Ecto neural progenitor cell (in vitro differentiated cells): ENCODE measurements at places on chromosomes 13 and 19.

DNA sequence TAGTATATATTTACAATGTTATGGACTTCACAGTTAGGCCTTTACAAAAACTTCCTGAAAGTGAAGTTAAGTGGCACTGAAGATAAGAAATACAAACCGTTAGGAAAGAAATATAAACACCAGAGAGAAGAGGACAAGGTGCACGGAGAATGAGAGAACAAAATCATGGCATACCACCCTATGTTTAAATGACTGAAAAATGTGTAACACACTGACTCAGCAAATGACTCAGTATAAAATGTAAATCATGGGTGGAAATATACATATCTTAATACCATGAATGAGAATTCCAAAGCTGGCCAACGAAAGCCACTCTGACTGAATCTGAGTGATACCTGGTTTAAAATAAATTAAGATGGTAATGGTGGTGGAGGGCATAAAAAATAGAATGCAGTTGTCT is 260.8 kb downstream of the DNAJC15 start:
- no peak for DNase-seq

DNA sequence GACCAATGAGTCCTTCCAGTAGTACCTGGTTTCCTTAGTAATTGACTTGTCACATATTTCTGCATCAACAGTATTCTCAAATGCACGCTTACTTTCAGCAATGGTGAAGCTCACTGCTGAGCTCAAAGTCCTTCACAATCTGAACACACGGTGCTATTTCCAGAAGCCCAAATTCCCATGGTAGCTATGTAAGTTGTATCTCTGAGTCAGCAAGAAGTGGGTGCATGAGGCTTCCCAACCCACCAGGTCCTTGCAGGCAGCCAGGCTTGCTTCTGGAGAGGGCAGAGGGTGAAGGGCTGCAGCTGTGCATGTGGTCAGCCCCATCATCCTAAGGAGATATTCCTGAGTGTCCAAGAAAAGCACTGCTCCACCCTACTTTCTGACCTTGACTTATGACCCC is 25.7 kb downstream of the COL4A2 start:
- DNase-seq: no peak

- DNase-seq: no peak
These were observed 536.5 kb downstream of the PCDH9 start for GRCh38 chr13:66693656-66694055.

DNA sequence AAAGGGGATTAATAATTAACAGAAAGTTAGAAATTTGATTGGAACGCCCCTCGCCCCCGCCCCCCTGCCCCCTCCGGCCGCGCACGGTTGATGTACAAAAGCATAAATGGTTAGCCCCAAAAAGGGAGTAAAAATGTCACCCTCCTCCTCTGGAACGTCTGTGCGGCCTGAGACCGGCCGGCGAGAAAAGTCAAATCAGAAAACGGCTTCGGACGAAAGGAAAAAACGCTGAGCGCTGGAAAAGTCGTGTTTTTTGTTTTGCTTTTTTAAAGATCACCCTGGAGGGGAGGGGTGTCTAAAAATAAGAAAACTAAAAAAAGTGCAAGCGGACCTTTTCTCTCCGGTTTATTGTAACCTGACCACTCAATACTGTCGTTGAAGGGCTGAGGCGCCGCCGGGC is 13.2 kb downstream of the MEX3D start:
- DNase-seq: no peak

GRCh38 chr13:31213651-31214289 is 14.0 kb downstream of the B3GLCT start:
- no peak for DNase-seq

DNA sequence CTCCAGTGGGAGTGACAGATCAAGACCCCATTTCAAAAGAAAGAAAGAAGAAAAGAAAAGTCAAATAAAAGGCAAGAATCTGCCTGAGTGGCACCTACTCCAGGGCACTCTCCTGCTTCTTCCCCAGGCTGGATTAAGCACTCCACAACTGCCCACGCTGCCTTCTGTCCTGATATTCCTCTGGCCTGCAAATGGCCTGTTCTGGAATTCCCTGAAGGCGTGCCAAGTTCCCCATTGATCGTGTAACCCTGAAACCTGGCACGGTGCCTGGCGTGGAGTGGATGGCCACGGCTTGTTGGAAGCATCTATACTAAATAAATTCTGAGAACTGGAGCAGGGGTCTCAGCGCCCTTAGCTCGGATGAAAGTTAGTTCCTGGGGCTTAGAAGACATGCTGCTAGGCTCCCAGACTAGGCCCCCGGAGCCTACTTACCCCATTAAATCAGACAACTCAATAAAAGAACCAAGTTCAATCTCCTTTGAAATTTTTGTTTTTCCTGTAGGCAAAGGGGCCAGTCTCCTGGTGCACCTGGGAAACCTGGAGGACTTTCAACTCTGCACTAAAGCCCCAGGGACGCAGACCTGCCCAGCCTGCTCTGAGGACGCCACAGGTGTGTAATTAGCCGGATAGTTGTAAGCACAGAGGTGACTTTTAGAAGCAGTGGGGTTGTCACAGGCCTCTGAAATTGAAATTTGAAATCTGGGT is 21.9 kb downstream of the ANKRD27 start:
- no peak for DNase-seq

GRCh38 chr13:45943965-45944364 is 92.4 kb upstream of the SIAH3 start:
- no peak for DNase-seq

DNA sequence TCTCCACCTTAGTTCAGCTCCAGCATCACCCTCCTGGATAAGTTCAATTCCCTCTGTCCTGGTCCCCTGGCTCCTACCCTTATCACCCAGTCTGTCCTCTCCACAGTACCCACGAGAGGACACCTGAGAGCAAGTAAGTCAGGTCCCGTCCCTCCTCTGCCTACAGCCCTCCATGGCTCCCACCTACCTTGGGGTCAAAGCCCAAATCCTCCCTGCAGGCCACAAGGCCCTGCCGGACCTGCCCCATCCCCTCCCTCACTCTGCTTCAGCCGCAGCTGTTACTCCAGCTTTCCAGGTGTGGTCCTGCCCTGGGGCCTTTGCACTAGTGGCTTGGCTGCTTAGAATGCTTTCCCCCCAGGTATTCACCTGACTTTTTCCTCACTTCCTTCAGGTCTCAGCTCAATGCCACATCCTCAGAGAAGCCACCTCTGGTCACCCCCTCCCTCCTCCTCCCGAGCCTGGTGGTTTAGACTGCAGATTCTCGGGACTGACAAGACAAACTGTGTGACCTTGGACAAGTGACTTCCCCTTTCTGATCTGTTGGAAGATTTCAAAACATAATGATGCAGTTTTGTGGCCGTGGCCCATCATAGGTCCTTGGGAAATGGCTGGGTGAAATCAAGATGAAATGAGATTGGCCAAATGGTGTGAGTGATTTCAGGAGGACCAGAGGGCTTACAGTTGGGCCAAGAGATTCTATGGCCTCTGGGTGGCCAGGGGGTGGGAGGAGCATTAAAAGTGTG is 3.6 kb downstream of the TUBB4A start:
- DNase-seq: no peak

- DNase-seq: no peak
These were observed 57.4 kb downstream of the ZNF44 start for GRCh38 chr19:12237143-12237839.

- no peak for DNase-seq
These were observed 61.5 kb upstream of the ZNF536 start for GRCh38 chr19:30310602-30311263.

GRCh38 chr19:10839114-10840050 is 3.4 kb upstream of the TMED1 start:
- no peak for DNase-seq

DNA sequence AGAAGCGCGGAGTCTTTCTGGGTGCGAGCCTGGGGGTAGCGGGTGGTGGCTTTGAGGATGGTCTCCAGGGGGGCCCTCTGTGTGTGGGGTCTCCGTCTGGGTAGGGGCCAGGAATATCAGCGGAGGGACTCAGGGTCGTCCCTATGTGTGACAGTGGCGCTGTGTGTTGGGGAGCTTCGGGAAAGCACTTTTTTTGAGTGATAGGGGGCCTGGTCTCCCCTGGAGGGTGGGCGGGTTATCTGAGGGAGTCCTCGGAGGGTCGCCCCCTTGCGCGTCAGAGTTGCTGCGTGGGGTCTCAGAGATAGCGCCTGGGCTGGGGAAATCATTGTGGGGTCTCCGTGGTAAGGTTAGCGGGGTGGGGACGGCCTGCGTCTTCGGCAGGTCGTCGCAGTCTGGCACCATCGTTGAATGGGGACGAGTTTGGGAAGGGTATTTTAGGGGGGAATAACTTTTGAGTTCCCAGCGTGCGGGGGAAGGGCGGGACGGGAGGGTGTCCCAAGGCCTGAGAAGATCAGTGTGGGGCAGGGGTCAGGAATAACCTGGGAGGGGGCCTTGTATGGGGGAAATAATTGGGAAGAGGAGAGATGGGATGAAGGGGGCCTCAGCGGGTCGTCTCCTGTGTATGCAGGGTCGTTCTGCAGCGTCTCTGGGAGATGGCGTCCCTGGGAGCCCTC is 857 bp downstream of the IER2 start:
- peak; percentile 68 for DNase-seq

DNA sequence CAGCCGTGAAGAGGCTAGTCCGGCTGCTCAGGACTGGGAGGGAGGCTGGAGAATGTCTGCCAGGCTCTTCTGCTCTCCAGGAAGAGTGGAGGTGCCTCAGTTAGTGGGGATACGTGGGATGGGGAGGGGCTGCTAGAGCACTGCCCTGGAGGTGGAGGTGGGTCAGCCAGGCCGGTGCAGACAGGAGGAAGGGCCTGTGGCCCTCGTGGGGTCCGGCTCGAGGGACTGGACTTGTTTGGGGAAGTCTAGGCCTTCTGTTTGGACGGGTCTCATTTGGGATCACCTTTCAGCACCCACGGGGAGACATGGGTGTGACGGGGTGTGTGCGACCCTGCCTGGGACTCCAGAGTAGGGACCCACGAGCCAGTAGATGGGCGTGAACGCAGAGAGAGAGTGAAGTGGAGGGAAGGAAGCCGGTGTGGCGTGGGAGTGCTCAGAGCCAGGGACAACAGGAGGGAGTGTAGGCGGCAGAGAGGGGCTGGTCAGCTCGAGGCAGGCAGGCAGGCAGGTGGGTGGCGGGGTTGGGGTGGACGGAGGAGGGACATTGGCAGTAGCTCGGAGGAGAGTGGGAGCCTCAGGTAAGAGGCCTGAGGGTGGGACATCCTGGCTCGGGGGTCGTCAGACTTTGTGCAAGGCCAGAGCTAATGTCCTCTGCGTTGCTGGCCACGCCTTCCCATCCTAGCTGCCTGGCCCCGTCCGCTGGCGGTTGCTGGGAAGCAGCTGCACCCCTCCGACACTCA is 11.5 kb downstream of the EPN1 start:
- DNase-seq: no peak

GRCh38 chr13:75400775-75401174 is 81.2 kb downstream of the TBC1D4 start:
- DNase-seq: no peak

GRCh38 chr19:40266912-40267600 is 18.1 kb downstream of the AKT2 start:
- DNase-seq: no peak

GRCh38 chr13:110580800-110581199 is 19.3 kb upstream of the RAB20 start:
- DNase-seq: no peak

DNA sequence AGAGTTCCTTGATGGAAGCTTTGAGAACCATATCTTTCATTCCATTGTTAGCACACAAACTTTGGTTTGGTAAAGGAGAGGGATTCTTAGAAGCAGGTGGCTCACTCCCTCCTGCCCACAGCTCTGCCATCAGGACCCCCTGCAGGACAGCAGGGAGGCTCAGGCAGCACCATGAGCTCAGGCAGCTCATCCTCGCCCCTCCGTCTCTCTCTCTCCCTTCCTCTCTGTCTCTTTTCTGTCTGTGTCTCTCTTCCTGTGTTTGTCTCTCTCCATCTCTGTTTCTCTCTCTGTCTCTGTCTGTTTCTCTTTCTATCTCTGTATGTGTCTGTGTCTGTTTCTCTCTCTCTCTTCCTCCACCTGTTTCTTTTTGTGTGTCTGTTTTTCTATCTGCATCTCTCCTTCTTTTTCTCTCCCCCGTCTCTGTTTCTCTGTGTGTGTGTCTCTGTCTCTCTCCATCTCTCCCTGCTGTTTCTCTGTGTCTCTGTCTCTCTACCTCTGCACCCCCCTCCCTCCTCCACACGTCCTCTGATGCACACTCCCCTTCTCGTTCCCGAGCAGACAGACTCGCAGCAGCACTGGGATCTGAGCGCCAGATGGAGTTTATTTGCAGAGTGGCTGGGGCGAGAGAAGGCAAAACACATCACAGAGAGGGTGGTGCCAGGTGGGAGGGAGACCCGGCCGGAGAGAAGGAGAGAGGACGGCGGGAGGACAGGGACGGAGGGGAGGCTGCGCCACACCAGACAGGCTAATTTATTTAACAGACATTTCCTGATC is 8.7 kb downstream of the SBK2 start:
- no peak for DNase-seq

GRCh38 chr19:6373813-6374108 is 1.2 kb downstream of the ALKBH7 start:
- no peak for DNase-seq

- peak; percentile 62 for DNase-seq
These were observed 1.2 kb downstream of the KLF12 start for GRCh38 chr13:74132776-74133656.

- DNase-seq: no peak
These were observed 2.1 kb upstream of the ATP4B start for GRCh38 chr13:113660066-113660465.

GRCh38 chr19:33701565-33701964 is 79.8 kb downstream of the CHST8 start:
- no peak for DNase-seq

DNA sequence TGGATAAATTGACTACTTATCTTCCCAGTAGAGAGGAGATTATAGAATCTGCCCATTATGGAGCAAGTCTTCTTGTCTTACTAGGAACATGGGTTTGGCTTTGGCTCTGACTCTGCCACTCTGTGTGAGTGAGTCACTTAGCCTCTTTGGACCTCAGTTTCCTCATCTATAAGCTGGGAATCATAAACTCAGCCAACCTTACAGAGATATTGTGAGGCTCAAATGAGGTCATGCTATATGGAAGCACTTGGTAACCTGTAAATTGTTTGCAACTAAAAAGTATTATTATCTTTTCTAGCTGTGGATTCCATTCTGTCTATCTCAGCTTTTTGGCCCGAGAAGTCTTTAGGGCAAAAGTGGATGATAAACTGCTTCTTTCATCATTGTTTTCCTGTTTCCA is 186.8 kb upstream of the TSC22D1 start:
- no peak for DNase-seq

GRCh38 chr13:94311893-94312292 is 167.6 kb downstream of the DCT start:
- no peak for DNase-seq

- no peak for DNase-seq
These were observed 11.2 kb downstream of the KRTDAP start for GRCh38 chr19:35478794-35479677.

DNA sequence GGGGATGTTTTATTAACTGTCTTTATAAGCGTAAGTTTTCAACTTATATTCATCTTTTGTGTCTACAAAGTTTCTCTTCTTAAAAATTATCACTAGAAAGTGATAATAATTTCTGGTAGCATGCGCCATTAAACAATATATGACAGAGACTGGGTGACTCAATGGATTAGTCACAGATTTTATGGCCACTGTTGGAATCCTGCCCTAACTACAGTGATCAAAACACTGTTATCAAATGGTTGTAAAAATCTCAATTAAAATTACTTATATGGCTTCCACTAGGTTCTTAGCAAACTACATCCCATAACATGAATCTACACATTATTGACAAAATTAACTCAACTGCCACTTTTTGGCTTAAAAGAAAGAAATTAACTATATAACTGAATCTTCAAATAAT is 350.0 kb downstream of the DACH1 start:
- no peak for DNase-seq

- no peak for DNase-seq
These were observed 574 bp downstream of the CYP2S1 start for GRCh38 chr19:41193430-41194156.
